ENCODE measurements at places on chromosomes 7 and 10. TPM values are rescaled to one million over a fixed set of nuclear protein-coding genes. Genes with fewer than 3 reads are reported as not detected.

GRCh38 chr10:99341248-99341647 is 12.1 kb downstream of the CNNM1 start:
- no peak for DNase-seq

The SPDYE2B gene
- not detected for total RNA-seq

The ADCYAP1R1 gene
- 2.7 TPM for total RNA-seq

GRCh38 chr7:80127412-80128160 is 7.0 kb upstream of the GNAI1 start:
- DNase-seq: no peak

The AKR1C8 gene
- not detected for total RNA-seq

GRCh38 chr10:22643116-22643515 is 71.3 kb downstream of the PIP4K2A start:
- no peak for DNase-seq

The GIMAP4 gene
- total RNA-seq: 9.3 TPM

- no peak for DNase-seq
These were observed 69.7 kb downstream of the CELF2 start for GRCh38 chr10:11087372-11087771.

DNA sequence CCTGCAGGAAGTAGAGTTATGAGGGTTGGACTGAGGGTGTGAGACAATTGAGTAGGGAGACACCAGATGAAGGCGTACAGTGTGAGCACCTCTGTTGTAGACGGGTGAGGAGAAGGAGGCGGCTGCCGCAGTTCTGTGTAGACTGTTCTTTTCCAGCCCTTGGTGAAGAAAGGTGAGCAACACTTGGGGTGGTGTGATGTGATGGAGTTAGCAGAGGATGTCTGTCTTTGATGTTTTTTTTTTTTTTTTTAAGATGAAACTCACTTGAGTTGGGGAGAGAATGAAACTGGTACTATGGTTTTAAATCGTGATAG is 42.8 kb upstream of the RNF216 start:
- DNase-seq: no peak

DNA sequence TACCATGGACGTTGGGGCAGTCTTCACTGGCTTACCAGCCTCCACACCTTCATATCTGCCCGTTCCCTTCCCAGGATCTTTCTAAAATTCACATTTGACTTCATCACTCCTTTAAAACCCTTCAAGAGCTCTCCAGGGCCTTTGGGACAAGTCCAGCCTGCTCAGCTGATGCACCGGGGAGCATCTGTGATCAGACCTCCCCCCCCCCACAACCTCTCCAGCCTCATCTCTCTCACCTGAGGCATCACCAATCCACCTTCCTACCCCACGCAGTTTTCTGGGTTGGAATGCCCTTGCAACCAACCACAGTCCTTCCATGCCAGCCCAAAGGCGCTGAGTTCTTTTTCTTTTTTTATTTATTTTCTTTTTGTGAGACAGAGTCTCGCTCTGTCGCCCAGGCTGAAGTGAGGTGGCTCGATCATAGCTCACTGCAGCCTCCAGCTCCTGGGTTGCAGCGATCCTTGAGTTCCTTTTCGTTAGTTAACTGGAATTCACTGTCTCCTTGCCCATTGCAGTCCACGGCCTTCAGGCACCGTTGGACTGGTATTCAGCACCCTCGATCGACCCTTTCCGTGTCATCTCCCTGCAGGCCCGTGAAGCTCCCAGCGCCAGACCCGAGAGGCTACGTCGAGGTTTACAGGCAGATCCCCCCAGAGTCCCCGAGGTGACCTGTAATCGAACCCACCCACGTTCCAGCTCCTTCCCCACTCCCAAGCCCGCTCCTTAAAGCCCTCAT is 654 bp downstream of the ALKBH4 start:
- peak; percentile 16 for DNase-seq

DNA sequence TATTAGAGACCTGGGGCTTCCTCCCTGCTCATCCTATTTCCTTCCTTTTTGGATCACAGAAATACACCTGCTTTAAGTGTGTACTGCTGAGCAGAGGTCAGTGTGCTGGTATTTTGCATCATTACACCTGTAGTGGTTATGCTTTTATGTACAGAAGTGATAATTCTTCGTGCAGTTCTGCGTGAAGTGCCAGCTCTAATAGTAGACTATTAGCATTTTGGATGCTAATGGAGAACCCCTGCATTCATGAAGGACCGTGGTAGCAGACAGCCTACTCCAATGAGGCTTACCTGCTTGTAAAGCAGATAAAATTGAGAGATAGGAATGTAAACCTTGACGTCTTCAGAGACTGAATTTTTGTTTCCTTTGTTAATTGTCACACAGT is 114.3 kb downstream of the CDK14 start:
- no peak for DNase-seq

- DNase-seq: no peak
These were observed 88.8 kb upstream of the MDFIC start for GRCh38 chr7:114832906-114833595.

The RAMP3 gene
- 4.1 TPM for total RNA-seq

The CYP3A4 gene
- total RNA-seq: 0.25 TPM

GRCh38 chr10:580778-581177 is 108.7 kb downstream of the DIP2C start:
- DNase-seq: no peak
